ENCODE measurements at places on chromosomes 1 and 21.

DNA sequence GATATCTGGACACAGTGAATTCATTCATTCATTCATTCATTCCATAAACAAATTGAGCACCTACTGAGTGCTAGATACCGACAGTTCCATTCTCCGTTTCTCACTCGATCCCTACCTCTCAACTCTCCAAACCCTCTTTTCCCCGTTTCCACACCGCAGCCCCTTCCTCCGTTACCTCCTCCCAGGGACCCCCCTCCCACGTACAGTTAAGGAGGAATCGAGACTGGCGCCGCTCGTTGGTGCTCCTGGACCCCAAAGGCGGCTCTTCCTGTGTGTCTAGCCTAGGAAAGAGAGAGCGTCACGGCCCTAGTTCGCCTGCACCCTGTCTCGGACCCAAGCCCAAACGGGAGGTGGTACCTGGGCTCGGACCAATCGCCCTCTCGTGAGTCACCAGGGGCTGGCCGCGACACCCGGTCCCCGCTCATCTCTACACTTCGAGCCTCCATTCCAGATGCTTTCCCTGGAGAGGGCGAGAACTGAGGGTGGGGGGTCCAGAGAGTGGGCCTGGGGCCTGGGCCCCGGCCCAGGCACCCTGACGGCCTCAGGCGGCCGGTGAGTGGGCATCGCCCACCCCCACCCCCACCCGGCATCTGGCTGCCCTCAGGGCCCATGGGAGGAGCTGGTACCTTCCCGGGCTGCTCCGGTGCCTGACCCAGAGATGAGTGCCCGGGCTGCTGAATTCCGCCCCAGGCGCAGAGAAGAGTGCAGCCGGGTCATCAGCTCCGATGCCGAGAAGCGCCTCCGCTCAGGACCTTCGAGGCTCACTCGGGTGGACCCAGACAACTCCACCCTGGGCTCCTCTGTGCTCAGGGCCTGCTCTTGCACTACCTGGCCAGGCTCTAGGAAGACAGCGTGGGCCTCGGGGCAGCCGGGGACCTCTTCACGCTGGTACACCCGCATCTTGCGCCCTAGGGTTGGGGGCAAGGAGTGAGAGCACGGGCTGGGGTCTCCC is 4.9 kb downstream of the ARHGEF19 start:
- no peak for DNase-seq

GRCh38 chr1:246591047-246591446 is 24.8 kb downstream of the CNST start:
- no peak for DNase-seq

DNA sequence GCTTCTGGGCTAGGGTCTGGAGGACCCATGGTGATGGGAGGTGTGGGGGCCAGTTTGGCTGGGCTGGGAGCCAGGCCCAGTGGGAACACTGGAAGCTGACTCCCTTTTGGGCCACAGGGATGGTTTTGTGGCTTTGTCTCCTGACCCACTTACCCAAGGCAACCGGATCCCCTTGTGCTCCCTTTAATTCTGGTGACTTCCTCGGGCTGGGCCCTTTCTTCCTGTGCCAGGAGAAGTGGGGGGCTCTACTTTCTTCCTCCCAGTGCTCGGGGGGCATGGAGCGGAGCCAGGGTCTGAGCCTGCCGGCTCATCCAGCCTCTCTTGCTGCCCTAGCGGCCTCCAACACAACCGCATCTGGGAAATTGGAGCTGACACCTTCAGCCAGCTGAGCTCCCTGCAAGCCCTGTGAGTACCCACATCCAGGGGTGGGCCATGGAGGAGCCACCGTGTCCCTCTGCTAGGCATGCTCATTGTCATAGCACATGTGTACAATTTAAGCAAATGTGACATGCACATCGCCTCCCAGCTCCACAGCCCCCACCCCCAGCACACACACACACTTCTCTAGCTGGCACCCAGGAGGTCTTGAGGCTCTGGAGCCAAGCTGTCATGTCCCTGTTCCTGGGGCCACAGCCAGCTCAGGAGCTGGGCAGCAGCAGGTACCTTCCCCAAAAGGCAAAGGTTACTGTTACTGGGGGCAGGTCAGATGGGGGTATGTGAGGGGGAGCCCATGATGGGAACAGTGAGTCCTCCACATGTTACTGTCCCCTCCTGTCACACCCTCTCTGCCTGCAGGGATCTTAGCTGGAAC is 35.0 kb downstream of the UBE2T start:
- no peak for DNase-seq

- DNase-seq = no peak
Observed at GRCh38 chr1:243253211-243253925, 1.7 kb downstream of the CEP170 start.

GRCh38 chr21:42698733-42699132 is 45.3 kb downstream of the PDE9A start:
- DNase-seq = no peak

DNA sequence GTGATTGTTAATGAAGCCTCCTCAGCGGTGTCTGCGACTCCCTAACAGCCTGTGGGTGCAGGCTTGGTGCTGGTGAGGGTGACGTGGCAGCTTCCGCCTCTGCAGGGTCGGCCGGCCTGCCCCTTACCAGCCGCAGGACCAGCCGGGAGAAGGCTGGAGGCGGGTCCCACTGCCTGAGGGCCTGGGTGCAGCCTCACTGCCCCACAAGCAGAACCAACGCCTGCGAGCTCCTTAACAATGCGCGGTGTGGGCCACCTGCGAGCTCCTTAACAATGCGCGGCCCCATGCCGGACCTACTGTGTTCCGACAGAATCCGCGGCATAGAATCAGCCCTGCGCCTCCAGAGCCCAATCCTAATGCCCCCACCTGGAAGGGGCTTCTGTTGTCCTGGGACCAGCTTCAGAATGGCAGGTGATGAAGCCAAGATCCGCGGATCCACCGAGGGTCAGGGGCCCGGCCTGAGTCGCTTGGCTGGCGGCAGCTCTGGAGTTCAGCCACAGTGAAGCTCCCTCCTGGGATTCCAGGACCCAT is 54.4 kb upstream of the AJAP1 start:
- no peak for DNase-seq

DNA sequence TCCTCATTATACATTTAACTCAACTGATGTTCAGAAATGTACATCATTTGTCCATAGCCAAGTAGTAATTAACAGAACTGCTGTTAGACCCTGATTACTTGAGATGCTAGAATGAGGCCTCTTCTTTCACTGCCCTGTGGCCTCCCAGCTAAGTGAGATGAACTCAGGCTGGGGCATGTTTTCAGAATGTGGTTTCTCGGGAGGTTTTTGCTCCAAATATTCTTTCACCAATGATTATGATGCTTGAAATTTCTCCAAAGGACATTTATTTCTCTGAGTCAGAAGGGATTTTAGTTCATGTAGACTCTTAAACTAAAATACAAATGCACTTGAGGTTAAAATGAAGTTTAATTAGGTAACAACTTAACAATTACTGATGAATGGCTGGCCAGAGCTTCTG is 34.6 kb upstream of the ADAMTS5 start:
- no peak for DNase-seq

- no peak for DNase-seq
Observed at GRCh38 chr21:41833497-41834115, 45.5 kb downstream of the PRDM15 start.

DNA sequence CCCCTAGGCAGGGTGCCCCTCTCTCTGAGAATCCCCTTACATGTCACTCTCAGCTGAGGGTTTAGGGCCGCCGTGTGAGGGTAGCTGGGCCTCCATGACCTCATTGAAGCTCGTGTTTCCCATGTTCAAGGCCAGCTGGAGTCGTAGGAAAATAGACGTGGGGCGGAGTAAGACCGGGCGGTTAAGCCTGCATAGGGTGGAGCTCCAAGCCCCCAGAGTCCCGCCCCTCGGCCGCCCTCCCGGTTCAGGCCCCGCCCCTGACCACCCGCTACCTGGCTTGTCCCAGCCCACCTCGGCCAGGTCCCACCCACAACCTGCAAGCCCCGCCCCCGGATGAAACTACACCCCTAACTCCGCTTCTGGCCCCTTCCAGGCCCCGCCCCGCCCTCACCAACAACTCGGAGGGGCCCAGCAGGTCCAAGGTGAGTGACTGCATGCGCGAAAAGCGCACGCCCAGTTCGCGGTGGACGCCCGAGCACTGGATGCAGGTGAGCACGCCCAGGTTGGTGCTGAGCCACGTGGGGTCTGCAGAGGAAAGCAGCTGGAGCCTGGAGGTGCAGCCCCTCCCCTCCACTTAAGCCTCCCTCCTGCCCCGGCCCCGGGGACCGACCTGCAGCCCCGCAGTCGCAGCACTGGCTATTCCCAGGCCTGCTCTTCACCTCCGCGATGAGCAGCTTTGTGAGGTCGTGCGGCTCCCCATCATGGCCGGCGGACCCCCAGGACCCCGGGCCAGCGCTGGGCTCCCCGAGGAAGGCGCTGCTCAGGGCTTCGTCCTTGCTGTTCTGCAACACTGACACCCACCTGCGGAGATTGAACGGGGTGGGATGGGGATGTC is 12.2 kb upstream of the TCEA3 start:
- DNase-seq = peak; percentile 34

DNA sequence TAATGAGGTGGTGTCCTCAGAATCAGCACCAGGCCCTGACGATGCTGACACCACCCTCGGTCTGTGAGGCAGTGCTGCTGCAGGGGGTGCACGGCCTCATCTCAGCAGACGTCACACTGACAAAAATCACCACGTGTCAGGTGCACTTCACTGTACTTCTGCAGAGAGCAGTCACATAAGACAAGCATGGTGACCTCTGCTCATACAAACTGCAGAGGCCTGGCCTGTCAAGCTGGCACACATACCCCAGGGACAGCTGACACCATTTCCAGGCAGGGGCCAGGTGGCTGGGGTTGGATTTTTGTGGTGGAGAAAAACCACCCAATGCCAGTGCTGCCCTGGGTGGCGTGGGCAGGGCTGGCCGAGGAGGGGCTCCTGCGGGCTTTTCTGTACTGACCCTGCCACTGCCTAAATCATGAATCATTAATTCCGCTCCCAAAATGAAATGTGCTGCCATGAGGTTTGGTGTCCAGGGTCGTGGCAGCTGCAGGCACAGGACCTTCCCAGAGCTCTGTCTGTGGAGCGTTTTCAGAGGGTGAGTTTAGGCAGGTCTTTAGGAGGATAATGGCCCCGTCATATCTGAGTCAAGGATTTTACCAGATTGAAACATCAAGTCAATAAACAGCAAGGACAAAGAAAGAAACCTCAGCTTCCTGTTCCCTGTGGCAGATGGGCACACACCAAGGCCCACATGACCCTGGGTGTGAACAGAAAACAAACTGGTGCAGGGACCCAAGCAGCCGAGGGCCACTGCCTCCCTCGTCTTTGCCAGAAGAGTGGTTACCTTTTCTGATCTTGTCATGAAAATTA is 33.4 kb upstream of the GPR153 start:
- DNase-seq = no peak

DNA sequence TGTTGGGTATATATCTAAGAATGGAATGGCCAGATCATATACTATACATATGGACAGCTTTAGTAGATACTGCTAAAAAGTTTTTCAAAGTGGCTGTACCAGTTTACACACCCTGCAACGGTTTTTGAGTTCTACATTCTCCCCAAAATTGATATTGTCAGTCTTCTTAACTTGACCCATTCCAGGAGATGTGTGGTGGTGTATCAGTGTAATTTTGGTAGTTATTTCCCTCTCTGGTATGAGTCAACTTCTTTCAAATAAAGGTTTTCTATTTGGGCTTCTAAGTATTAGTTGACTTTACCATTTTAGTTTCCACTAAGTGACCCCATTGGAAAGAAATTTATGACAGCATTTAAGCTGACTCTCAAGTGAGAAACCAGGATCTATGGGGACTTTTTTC is 29.2 kb downstream of the INKA2 start:
- DNase-seq = no peak

DNA sequence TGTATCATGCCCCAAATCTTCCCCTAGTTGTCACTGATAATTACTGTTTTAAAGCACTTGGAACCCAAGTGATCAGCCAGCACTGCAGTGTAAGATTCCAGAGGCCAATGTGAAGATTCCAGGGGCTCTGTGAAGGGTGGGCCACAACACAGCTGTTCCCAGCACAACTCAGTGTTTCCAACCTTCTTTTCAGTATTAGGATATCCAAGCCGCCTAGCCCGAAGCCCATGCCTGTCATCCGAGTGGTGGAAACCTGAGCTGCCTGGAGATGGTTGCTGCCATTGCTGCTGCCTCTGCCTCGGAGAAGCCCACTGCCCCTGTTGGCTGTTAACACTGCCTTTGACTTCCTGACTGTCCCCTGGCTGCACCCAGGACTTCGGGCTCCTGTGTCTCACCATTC is 30.4 kb upstream of the SNX27 start:
- no peak for DNase-seq

- peak; percentile 26 for DNase-seq
Observed at GRCh38 chr21:43917515-43918384, 52.7 kb downstream of the AGPAT3 start.

GRCh38 chr1:153470707-153471106 is 10.3 kb upstream of the S100A7 start:
- no peak for DNase-seq

DNA sequence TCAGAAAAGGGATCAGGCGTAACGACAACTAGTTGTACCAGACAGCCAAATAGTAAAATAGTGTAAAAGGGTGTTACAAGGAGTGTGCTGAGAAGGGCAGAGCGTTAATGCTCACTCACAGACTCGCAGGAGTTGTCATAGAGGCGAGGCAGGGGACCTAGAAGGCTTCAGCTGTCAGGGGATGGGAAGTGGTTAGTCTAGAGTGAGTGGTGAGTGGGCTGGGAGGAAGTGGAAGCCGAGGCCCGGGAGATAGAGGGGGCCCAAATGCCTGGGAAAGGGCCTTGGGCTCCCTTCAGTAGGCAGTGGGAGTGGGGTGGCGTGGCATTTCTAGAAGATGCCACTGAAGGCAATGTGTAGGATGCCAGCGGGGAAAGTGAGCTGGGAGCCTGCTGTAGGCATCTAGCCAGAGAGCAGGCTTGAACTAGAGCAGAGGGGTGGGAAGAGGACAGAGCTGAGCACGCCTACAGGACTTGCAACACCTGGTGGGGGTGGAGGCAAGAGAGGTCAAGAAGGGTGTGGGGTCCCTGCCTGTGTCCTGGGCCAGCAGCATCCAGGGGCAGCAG is 10.3 kb downstream of the SLC6A17 start:
- no peak for DNase-seq

DNA sequence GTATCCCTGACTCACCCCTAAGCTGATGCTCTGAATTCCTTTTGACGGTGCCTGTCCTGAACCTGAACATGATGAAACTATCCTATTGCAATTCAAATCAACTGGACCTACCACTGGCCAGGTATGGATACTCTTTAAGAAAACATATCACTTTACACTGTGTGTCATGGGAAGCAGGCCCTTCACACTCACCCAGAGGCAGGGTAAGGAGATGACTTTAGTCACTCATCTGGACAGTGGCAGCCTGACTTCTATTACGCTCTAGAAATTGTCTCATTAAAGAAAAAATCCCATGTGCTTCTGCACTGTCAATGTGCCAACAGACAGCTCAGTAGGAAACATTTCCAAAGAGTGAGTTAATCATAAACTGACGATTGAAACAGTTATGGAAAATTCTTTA is 94.3 kb downstream of the VAV3 start:
- no peak for DNase-seq

- DNase-seq = no peak
Observed at GRCh38 chr1:197440715-197441114, 172.7 kb downstream of the CRB1 start.

- DNase-seq = no peak
Observed at GRCh38 chr1:220267630-220268029, 4.6 kb downstream of the RAB3GAP2 start.

Data from stimulated activated CD4-positive, alpha-beta T cell treated with anti-CD3 and anti-CD28 coated beads, Interleukin-1b, Interleukin-23, amount 100 ng/mL, for 48 hours (primary cell).